ENCODE measurements at places on chromosomes 7 and 10. TPM values are rescaled to one million over a fixed set of nuclear protein-coding genes. Genes with fewer than 3 reads are reported as not detected.

GRCh38 chr10:6271663-6272062 lies 68.9 kb downstream of the PFKFB3 start:
- no peak for DNase-seq

Gene TRIL
- polyA plus RNA-seq = 50.9 TPM

- no peak for DNase-seq
These were observed 252.8 kb downstream of the DPP6 start for GRCh38 chr7:154304740-154305700.

DNA sequence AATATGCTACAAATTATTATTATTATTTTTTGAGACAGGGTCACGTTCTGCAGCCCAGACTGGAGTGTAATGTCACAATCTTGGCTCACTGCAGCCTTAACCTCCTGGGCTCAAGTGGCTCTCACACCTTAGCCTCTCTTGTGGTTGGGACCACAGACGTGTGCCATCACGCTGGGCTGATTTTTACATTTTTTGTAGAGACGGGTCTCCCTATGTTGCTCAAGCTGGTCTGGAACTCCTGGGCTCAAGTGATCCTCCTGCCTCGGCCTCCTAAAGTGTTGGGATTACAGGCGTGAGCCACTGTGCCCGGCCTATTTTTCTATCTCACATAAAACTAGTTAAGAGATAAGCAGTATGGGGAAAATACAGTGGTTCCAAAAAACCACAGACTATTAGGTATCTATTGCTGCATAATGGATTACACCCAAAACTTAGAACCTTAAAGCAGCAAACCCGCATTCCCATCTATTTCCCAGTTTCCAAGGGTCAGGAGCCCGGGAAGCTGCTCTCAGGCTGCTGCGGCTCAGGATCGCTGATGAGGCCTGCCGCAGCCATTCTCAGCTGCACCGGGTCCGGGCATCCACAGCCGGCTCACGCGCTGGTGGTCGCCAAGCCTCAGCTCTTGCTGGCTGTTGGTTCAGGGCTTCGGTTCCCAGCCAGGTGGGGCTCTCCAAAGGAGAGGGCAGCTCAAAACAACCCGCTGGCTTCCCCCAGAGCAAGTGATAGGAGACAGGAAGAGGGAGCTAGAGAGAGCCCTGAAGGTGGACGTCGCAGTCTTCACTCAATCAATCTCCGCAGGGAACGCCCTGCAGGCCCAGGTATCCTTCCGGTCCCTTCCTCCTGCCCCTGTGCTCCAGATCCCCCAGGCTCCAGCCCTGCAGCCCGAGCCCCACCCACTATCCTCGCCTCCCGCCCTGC lies 128.2 kb downstream of the UBE2H start:
- no peak for DNase-seq

DNA sequence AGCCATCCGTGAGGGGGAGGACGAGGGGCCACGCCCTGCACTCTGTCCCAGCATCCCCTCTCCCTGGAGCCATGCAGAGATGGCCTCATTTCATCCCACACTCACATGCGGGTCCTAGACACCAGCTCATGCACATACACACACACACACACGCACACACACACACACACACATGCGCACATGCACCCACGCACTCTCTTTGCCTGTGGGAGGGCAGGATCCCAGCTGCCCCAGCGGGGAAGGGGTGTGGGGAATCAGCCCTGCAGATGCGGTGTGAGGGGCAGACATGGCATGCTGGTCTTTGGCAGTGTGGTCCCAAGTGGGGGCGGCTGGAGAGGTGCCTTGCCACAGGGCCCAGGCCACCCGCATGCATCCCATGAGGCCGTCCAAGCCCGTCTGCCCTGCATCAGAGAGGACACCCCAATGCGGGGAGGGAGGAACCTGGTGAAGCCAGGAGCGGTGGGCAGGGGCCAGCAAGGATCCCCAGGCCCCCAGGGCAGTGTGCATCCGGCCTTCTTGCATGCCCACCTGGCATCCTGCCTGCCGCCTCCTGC lies 68.1 kb downstream of the LHPP start:
- no peak for DNase-seq

- peak; percentile 38 for DNase-seq
These were observed 11.6 kb upstream of the FFAR4 start for GRCh38 chr10:93554760-93555432.

Measured in right renal cortex interstitium (tissue), 3 donors.